ENCODE measurements at places on chromosomes 7 and 10. TPM values are rescaled to one million over a fixed set of nuclear protein-coding genes. Genes with fewer than 3 reads are reported as not detected.
A peak's percentile ranks its signal among the peaks of the same experiment; 100 is the strongest.

DNA sequence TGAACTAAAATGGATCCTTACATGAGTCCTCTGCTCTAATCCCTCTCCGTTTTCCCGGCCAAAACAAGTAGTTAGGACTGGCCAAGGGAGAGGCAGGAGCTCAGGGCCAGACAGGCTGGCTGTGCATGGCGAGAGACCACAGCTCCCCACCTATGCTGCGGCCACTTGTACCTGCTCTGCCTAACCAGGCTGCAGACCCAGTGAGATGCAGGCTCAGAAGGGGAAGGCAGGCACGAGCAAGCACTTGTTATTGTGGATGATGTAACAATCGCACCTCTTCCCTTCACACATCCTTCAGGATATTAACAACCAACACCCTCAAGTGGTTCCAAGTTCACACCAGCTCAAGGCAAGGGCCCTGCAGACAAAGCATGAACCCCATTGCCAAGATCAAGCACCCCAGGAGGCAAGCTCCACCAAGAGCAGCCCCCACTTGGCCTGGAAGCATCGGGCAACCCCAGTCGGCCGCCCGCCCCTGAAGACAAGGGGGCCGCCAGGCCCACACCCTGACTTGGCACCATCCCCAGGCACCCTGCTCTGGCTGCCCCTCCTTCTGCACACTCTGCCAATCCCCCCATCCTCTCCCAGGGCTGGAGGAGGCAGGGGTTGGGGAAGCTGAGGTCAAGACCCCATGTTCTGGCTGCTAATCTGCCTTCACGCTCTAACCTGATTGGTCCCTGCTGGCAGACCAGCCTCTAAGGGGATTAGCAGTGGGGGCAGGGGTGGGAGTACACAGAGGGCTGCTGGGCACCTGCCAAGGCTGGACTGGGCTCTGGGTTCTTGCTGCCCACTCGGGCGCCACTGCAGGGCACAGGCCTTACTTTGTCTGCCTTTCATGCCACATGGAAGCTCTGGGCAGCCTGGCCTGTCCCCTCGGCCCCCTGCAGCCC lies 111.3 kb downstream of the SLIT1 start:
- DNase-seq: no peak

DNA sequence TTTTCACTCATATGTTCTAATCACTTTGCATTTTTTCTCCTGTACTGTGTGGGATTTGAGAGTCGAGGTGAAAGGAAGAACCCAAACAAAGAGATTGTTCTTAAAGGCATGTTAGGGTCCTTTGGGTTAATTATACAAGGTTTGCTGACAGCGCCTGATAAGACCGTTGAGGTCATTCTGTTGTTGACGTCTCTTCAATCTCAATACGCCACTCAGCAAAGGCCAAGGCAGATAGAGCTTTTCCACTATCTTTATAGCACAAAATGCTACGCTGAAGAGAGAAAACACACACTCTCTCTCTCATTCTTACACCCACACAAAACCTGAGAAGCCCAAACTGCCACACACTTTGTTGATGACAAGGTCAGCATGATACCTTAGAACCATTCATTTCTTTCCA lies 228.7 kb downstream of the CNTNAP2 start:
- no peak for DNase-seq

GRCh38 chr7:26153241-26153822 lies 1.3 kb downstream of the NFE2L3 start:
- no peak for DNase-seq

DNA sequence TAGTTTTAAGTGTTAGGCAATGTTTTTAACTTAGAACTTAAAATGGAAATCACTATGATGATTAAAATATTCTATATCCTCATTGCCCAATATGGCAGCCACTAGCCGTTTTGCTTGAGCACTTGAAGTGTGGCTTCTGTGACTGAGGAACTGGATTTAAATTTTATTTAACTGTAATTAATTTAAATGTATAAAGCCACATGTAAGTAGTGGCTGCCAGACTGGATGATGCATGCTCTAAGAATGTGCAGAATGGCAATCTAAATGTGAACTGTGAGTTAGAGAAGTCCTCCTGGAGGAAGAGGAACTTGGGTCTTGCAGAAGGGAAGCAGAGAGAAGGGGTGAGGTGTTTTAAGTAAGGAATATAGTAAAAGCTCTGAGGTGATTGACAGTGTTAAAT lies 451.4 kb downstream of the SUGCT start:
- no peak for DNase-seq

DNA sequence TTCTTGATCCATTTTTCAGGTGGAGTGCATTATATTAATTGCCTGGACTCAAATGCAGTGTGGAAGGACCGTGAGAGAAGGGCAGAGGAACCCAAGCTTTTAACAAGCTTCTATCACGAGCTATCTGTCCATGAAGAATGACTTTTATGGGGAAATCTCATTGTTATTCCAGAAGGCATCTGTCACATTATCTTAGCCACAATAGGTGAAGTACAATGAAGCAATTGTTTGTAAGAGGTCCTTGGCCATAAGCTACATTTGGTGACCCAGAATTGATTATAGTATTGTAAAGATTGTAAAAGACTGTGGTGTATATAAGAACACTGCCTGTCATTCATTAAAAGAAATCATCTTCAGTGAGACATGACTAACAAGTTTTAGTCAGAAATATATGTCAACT lies 58.6 kb upstream of the RELN start:
- DNase-seq: no peak

DNA sequence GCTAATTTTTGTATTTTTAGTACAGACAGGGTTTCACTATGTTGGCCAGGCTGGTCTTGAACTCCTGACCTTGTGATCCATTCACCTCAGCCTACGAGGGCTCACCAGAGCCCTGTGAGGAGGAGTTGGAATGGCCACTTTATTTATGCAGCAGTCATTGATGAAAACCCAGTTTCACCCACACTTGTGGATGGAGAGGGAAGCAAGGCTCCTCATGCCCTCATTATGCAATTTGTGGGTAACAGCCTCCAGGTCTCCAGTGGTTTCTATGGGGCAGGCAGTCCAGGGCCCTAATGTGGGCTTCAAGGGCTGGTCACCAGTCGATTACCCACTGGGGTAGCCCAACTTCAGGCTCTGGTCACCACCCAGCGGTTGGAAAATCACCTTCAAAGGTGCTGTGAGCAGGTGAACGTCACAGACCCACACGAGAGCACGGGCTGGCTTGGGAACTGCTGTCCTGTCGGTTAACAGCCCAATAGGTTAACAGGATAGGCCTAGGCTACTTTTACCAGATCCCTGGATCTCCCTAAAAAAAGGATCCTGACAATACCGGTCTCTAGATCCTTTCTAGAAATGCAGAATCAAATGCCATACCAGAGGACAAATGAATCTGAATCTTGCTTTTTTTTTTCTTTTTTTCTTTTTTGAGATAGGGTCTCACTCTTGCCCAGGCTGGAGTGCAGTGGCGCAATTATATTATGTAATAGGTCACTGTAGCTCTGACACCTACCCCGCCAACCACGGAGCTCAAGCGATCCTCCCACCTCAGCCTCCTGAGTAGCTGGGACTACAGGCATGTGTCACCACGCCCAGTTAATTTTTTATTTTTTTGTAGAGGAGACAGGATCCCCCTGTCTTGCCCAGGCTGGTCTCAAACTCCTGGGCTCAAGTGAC lies 97.8 kb downstream of the SLC37A3 start:
- no peak for DNase-seq

DNA sequence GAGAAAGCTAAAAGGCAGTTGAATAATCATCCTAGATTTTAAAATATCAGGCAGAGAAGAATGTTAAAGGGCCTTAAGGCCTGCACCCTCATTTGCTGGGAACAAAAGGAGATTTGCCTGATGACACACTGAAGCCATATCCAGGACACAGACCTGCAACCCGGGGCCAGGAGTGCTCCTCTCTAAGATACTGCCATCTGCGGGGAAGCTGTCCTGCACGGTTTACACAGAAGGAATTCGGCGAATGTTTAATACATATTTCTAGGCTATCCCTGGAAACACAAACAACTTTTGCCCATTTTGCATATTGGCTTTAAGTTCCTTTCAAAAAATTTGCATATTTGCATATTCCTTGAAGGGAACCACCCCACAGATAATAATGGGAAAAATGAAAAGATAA lies 52.3 kb downstream of the DYNC1I1 start:
- DNase-seq: no peak

DNA sequence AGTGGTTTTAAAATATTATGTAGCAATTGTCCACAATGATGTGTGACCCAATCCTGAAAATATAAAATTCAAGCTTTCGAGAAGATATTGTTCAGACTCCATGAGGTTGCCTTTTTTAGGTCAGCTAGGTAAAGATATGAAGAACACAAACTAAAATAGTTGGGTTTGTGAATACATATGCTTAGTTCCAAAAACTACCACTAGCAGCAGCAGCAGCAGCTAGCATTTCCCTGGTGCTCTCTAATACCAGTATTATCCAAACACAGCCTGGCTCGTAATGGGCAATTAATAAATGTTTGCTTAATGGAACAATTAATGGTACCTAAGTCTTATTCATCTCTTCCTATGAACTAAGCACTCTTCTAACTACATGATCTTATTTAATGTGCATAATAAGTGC lies 362.5 kb downstream of the MALRD1 start:
- DNase-seq: no peak

DNA sequence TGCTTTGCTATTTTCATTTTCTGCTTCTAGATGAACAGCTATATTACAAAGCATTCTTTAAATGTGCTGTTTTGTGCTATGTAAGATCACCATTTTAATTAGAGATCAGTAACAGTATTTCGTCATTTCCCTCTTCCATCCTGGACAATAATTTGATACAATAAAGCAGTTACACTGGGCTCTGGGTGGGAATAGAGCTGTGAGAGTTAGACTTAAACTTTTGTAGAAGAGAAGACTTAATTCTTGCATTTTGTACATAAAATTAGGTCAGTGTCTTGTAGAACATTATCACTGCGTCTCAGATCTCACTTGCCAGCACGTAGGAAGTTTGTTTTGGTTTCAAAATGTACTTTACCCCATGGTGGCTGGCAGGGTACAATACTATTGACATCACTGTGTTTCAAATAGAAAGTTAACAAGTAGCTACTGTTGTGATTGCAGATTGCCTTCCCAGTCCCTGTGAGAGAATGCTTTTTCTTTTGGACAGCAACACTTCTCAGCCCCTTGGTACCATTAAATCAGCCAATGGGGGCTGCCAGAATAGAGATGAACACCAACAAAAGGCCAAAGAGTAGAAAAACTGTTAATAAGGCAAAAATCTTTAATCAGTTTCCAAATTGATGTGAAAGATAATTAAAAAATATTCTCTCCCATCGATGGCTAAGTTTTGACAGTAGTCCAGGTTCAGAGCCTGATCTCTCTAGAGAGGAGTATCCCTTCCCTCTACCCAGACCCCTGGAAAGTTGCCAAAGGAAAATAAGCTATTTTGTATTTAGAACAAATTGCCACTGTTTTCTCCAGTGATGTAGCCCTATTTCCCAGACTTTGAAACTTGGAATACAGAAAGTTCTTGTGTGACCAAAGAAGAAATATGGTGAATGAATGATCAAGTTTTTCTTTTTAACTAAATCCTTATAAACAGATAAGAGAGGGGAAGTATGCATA lies 35.1 kb downstream of the SMNDC1 start:
- DNase-seq: no peak

DNA sequence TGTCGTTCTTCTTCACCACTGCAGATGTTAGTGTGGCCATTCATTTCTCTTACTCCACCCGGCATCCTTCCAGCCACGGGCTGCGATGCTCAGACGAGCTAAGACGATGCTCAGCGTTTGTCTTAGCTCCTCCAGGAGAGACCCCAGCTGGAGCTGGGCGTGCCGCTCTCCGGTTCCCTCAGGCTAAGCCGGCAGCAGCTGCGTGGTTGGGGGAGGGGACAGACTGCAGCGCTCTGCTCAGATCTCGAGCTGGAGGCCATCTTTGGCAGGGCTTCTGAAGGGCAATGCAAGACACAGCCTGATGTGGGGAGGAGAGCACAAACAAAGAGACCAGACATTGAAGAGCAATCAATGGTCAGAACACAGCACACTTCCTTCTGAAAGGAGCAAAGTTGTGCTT lies 4.8 kb downstream of the INA start:
- no peak for DNase-seq

DNA sequence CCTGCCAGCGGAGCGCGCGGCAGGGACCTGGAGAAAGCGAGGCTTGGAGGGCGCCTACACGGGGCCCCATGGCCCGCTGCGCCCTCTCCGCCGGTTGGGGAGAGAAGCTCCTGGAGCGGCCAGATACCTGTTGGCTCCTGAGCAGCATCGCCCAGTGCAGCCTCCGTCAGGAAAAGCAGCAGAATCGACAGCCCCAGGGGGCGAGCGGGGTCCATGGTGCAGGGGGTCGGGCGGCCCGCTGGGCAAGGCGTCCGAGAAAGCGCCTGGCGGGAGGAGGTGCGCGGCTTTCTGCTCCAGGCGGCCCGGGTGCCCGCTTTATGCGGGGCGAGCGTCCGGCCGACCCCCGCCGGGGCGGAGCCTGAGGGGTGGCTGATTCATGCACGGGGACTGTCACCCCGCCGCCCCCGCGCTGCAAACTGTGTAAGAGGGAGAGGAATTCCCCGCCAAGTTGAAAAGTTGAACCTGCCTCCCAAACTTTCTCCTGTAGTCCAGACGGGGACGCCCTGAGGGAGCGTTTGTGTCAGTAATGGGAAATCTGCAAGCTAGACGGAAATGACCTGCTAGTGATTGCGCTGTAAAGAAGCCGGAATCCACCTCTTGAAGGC lies at the start of gene TFPI2:
TFPI2 (minus strand) TSS at position 290 of the 605 bp plus-strand sequence; CDS start at position 215, 75 bp downstream.
- DNase-seq: peak; percentile 72

GRCh38 chr7:137828456-137828855 lies 18.3 kb downstream of the DGKI start:
- no peak for DNase-seq

GRCh38 chr7:23277359-23277989 lies 21.7 kb upstream of the MALSU1 start:
- no peak for DNase-seq

- DNase-seq: no peak
Observed at GRCh38 chr10:11962176-11962575, 80.4 kb downstream of the UPF2 start.

DNA sequence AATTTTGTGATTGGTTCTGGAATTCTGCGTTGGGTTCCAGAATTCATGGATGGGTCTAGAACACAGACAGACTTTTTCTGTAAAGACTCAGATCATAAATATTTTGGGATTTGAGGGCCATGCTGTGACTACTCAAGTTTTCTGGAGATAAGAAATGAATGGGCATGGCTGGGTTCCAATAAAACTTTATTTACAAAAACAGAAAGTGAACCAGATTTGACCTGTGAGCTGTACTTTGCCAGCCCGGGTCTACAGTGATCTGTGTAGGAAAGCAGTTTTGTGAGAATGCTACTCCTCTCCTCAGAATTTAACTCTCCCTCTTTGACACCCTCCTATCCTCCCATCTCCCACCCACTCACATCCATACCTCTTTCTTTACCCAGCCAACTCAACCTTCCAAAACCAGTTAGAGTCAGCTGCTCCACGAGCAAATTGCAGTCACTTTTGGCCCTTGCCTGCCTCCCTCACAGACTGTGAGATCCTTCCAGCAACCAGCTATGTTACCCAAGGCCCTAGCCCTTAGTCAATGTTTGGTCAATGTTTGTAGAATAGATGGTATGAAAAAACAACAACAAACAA lies 312.8 kb upstream of the ZMIZ1 start:
- DNase-seq: no peak

GRCh38 chr10:99779335-99779734 lies 3.1 kb upstream of the ABCC2 start:
- DNase-seq: no peak

GRCh38 chr7:151058781-151059366 lies 515 bp upstream of the SLC4A2 start:
- DNase-seq: peak; percentile 88

GRCh38 chr10:87722716-87723115 lies 63.0 kb downstream of the PAPSS2 start:
- DNase-seq: no peak

Gene WDFY4
- 88.6 TPM for total RNA-seq

Gene EGFR
- 21.8 TPM for total RNA-seq

Gene ZNF32
- total RNA-seq: 31.4 TPM

Gene CPA2
- not detected for total RNA-seq

Gene RBM20
- 0.29 TPM for total RNA-seq

Gene ATP5F1C
- 166 TPM for total RNA-seq
